ENCODE measurements at places on chromosomes 16 and 17. TPM values are rescaled to one million over a fixed set of nuclear protein-coding genes. Genes with fewer than 3 reads are reported as not detected.

DNAI2 gene
- total RNA-seq = not detected

VMO1 gene
- 0.93 TPM for total RNA-seq

RHBDL3 gene
- total RNA-seq = not detected

PRSS53 gene
- total RNA-seq = 1.1 TPM

VAT1L gene
- total RNA-seq = 2.4 TPM

SLC13A2 gene
- total RNA-seq = not detected
